Astrocyte (in vitro differentiated cells and primary cell): ENCODE measurements at places on chromosomes 11 and 22.

- no peak for DNase-seq
These were observed 759 bp downstream of the DESI1 start for GRCh38 chr22:41619979-41620588.

- no peak for DNase-seq
These were observed 123.3 kb upstream of the CRYBB3 start for GRCh38 chr22:25076336-25076735.

GRCh38 chr11:93017821-93018690 is 48.6 kb downstream of the MTNR1B start:
- peak; percentile 75 for DNase-seq

- no peak for DNase-seq
These were observed at the start of gene CRYBB1 for GRCh38 chr22:26617271-26618199. Gene CRYBB1, minus strand, starts transcription at chr22:26618027. Its CDS starts 1,708 bp downstream, at chr22:26616319.

GRCh38 chr11:82732348-82732733 is 1.3 kb downstream of the FAM181B start:
- no peak for DNase-seq

DNA sequence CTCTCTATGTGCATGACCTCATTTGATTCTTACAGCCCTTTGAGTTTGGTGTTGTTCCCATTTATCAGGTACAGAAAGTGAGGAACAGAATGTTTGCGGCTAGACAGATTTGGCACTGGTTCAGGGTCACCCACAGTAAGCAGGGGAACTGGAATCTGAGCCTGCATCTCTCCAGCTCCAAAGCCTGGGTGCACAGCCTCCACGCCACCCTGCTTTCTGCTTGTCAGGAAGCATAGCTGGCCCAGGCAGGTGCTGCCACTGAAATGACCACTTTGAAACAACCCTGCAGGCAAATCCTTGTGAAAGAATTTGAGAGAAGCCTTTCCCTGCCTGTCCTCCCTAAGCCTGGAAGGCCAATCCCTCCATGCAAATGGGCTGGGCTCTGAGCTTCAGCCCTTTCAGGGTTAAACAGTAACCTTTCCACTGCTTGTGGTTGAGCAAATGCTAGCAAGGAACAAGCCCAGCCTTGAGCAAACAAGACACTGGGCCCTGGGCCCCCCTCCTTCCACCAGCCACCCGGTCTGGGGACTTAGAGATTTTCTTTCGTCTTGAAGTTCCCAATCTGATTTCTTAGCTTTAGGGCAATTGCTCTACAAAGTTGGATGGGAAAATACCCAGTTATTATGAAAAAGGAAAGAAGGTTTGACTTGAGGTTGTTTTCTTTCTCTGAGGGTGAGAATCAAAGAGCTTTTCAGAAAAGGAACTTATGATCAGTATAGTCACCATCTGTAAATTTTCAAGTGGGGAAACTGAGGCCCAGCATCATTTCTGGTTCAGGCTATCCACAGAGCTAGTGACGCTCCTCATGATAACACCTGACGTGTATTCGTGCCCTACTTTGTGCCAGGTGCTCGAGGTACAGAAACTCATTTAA is 19.4 kb downstream of the EHF start:
- no peak for DNase-seq
